ENCODE measurements at places on chromosomes 12 and 14. TPM values are rescaled to one million over a fixed set of nuclear protein-coding genes. Genes with fewer than 3 reads are reported as not detected.

Gene TAS2R50
- 0.34 TPM for total RNA-seq

Gene PRKD1
- under 0.01 TPM for total RNA-seq

Gene BDKRB2
- total RNA-seq = 4.8 TPM

Gene AQP6
- not detected for total RNA-seq

Gene ETNK1
- 30.5 TPM for total RNA-seq

Gene DDX55
- total RNA-seq = 22.6 TPM

Gene HOXC11
- not detected for total RNA-seq

Gene FGD4
- 27.7 TPM for total RNA-seq
